A549 treated with RU486 at 1 μM for 4 hours (cell line): ENCODE measurements at places on chromosomes 1 and 21. TPM values are rescaled to one million over a fixed set of nuclear protein-coding genes. Genes with fewer than 3 reads are reported as not detected.

Gene MYOG
- total RNA-seq = not detected in 5 replicates

Gene CCDC190
- not detected in 5 replicates for total RNA-seq

Gene LORICRIN
- not detected in 5 replicates for total RNA-seq

Gene DHDDS
- 21.2 to 26.7 TPM (median 23.1 TPM) in 5 replicates for total RNA-seq

Gene LAPTM5
- 0.13 to 0.16 TPM (median 0.15 TPM) in 5 replicates for total RNA-seq
